ENCODE measurements at places on chromosomes 5 and 9.

DNA sequence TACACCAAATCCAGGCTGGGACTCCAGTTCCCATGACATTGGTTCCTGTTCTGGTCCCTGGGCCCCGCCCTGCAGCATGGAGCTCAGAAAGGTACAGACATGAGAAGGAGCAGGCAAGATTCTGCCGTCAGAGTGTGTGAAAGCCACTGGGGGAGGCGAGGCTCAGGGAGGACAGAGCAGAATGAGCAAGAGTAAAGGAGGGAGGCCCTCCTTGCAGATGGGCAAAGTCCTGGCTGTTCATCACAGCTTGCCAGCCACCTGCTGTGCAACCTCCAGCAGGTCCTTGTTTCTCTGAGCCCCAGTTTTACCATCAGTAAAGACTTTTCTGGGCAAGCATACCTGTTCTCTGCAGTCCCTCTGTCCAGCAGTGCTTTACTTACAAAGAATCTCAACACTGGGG is 73.3 kb downstream of the HRH2 start:
- no peak for DNase-seq

DNA sequence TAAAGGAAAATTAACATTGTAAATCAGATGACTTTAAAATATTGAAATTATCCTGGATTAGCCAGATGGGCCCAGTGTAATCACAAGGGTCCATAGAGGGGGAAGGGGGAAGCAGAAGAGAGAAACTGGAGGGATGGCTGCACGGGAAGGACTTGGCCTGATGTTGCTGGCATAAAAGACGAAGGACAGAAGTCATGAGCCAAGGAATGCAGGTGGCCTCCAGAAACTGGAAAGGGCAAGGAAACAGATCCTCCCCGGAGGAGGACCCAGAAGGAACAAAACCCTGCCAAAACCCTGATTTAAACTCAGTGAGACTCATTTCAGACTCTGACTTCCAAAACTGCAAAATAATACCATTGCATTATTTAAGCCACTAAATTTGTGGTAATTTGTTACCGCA is 100.2 kb downstream of the ADAMTS2 start:
- DNase-seq, result no peak

GRCh38 chr5:57298985-57299491 is 125.2 kb downstream of the GPBP1 start:
- DNase-seq, result peak; percentile 49

DNA sequence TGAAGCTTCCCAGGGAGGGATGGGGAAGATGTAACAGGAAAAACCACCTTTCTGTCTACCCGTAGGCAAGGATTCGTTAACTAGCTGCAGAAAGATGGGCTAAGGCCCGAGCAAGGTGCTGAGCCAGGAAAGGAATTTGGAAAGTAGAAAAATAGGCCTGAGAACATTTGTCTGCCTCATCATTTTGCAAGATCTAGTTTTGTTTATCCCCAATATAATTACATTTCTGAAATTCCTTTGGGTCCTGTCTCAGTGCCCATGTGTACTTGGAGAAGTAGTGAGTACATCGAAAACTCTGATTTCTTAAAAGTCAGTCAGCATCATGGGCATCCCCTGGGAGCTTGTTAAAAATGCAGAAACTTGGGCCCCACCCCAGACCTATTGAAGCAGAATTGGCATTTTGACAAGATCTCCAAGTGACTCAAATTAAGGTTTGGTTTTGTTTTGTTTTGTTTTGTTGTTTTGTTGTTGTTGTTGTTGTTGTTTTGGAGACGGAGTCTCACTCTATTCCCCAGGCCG is 52.1 kb upstream of the CEMIP2 start:
- DNase-seq, result no peak

DNA sequence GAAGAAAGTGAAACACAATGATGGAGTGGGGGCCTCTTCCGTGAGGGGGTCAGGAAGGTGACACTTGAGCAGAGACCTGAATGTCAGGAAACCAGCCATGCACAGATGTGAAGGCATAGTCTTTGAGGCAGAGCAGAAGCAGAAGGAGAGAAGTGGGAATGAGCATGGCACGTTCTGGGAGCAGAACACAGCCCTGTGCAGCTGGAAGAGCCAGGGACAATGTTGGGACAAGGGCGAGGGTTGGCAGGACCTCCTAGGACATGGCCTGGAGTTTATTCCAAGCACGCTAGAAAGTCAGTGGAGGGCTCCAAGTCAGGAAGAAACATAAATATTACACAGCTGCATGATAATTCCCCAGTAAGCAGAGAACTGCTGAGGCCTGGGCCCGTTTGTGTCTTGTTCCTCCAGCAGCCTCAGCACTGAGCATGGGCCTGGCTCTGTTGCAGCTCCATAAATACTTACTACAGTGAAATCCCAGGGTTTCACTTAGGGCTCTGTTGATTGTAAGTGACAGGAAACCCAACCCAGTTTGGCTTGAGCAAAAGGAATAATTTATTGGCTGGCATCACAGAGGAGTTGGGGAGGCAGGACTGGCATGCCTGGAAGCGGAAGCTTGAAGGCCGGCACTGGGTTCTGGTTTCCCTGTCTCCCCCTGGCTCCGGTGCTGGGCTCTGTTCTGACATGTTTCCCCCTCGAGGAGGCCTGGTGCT is 66.2 kb downstream of the MVB12B start:
- DNase-seq, result no peak

DNA sequence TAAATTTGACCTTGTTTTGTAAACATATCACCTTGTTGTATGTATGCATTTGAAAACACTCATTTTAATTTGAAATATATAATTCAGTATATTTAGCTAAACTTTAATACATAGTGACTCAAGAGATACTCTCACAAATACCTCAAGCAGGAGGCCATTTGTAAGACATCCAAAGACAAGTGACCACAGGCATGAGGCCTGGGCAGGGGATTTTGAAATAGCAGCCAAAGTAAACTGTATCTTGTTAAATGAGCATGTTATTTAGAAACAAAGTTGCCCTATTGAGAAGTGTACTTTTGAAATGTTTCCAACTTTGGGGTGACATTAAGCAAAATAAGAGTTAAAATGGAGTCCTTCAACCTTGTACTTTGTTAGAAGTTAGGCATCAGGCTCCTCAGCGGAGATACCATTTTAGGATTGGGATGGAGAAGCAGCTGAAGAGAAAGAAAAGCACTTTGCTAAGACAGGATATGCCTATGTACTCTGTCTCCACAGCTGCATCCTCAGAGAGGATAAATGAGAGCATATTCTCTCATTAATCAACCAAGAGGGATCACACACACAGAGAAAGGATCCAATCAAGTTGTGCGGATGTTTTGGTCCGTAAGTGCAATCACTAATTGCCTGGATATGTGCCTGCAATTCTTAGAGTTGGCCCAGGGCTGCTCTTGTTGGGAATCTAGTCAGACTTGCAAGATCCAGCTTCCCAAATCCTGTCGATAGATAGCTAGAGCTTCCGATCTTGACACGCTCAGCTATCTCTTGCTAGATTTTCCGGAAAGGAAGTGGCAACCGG is 157.5 kb upstream of the HAPLN1 start:
- DNase-seq, result no peak

- no peak for DNase-seq
Measured at GRCh38 chr9:6827439-6828145, 69.8 kb downstream of the KDM4C start.

DNA sequence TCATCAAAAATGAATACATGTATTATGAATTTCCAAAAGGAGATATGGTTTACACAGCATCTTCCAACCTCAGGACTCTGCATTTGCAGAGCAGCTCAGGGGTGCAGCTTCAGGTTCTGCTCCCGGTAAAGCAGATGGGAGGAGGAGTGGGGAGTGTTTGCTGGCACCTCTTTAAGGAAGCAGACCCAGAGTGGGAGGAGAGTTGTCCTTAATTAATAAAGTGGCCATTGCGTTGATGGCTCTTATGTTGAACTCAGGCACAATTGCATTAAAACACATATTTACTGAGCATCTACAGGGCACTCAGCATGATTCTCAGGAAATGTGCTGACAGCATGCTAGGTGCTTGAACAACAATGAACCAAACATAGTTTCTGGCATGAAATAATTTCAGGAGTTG is 121.0 kb downstream of the PDZD2 start:
- no peak for DNase-seq

GRCh38 chr5:62283005-62283404 is 23.0 kb upstream of the KIF2A start:
- no peak for DNase-seq

DNA sequence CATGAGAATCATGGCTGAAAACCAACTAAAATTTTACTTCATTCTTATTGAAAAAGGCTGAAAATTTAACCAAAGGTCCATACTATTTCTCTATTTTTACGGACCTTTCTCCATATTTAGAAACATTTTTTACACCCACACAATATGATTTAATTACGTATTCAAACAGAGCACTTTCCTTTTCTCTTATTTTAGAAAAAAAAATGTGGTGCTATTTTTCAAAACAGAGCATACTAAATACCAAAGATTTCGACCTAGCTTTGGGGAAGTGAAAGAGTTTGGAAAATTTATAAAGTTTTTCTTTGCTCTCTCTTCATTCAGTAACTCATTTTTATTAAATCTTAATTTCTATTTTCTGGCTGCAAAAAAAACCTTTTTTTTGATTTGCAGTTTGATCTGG is 38.1 kb downstream of the RNF145 start:
- DNase-seq, result no peak

DNA sequence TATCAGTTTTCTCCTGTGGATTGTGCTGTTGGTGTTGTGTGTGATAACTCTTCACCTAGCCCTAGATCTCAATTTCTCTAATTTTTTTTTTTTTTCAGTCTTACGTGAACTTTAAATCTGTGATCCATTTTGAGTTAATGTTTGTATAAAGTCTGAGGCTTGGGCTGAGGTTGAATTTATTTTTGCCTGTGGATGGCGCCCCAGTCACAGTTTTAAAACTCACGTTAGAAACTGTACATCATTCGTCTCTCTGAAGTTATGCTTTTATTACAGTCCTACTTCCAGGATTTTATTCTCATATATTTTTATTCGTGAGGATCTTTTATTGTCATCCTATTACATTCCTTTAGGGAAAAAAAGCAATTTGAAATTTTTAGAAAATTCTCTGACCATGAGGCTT is 103.1 kb downstream of the EHMT1 start:
- DNase-seq, result no peak

GRCh38 chr9:93125331-93125894 is 8.6 kb downstream of the NINJ1 start:
- DNase-seq, result no peak

- no peak for DNase-seq
Measured at GRCh38 chr5:150671509-150672236, 10.6 kb downstream of the MYOZ3 start.

DNA sequence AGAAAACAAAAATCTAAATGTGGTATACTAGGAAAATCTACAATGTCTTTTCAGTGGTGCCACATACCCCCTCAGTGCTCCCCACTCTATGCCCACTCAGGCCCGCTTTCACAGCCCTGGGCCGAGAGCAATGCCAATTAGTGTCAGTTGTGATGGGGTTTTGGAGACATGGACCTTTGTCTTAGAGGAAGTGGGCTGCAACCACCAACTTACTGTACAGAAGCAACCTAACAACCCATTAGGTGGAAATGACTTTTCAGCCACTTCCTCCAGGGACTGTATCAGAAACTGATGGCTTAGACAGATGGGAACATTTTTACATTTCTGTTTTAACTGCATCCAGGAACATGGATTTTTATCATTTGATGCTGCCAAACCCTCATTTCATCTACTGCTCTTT is 268.0 kb downstream of the BNC2 start:
- DNase-seq, result no peak

GRCh38 chr9:131302244-131303075 is 12.9 kb downstream of the PLPP7 start:
- no peak for DNase-seq

DNA sequence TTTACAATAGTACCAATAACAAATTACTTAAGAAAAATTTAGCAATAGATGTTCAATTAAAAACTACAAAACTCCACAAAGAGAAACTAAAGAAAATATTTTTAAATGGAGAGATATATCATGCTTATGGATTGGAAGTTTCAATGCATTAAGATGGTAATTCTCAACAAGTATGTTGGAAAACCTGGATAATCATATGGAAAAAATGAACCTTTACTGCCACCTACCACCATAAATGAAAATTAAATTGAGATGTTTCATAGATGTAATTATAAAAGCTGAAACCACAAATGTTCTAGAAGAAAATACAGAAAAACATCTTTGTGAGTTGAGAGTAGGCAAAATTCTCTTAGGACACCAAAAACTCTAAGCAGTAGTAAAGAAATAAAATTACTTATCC is 121.7 kb downstream of the ANKRD18B start:
- no peak for DNase-seq

GRCh38 chr9:1440256-1440655 is 390.1 kb downstream of the DMRT2 start:
- DNase-seq, result no peak

GRCh38 chr9:112364761-112365160 is 15.1 kb upstream of the HSDL2 start:
- DNase-seq, result no peak

- DNase-seq, result no peak
Measured at GRCh38 chr5:96439477-96440184, 6.6 kb upstream of the PCSK1 start.

DNA sequence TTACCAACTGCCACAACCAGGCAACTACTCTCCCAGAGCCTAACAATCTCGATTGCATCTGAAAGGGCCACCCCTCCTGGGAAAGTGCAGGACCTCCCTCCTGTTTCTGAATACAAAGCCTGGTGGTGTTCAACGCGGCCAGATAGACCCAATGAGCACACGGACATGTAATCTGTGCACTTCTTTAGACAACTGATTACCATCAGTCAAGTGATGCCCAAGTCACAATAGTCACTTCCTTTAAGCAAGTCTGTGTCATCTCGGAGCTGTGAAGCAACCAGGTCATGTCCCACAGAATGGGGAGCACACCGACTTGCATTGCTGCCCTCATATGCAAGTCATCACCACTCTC is 739 bp downstream of the C9orf72 start:
- DNase-seq, result no peak

GRCh38 chr5:68419637-68420452 is 204.3 kb downstream of the PIK3R1 start:
- no peak for DNase-seq

GRCh38 chr9:8823131-8823895 is 1023.7 kb upstream of the DMAC1 start:
- no peak for DNase-seq

DNA sequence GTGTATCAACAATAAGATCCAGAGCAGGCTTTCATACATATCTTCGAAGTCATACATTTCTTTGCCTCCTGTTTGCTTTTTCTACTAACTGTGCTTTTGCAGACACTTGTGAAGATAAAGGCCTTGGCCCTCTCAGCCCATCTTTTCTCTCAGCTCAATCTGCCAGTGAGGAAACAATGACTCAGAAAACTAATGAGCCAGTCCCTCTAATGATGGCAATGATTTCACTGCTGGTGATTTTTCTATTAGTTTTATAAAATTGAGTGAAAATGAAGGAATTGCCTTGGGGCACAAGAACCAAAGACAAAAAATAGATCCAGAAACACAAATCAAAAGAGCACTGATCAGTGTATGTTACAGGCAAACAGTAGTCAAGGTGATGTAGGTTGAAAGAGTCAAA is 167.7 kb upstream of the PPP2R2B start:
- no peak for DNase-seq

- DNase-seq, result no peak
Measured at GRCh38 chr5:173662581-173663351, 46.3 kb upstream of the BOD1 start.
